A549 (cell line): ENCODE measurements at places on chromosomes 5 and 9. TPM values are rescaled to one million over a fixed set of nuclear protein-coding genes. Genes with fewer than 3 reads are reported as not detected.

FOXD4 gene
- polyA plus RNA-seq, result 0.45 to 0.50 TPM (median 0.49 TPM) in 3 replicates

DNA sequence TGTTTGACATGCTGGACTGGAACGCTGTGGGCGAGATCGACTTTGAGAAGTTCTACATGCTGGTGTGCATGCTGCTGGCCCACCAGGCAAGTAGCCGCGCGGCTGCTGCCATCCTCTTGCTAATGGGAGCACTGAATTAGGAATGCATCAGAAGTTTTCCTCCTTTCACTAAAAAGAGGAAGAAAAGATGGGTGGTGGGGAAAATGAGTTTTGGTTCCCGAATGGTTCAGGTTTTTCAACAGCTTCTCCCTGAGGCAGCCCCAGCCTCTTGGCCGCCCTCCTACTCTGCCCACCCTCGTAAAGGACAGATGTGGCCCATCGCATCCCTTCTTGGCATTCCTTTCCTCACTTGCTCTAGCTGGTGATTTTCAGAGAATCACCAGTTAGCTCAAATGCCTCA lies 5.5 kb downstream of the EFCAB9 start:
- DNase-seq, result no peak

GRCh38 chr5:6590581-6590980 lies 42.3 kb downstream of the NSUN2 start:
- no peak for DNase-seq

CDX1 gene
- polyA plus RNA-seq, result not detected in 3 replicates

- peak; percentile 28 for DNase-seq
These were observed 7.2 kb downstream of the GAPT start for GRCh38 chr5:58498340-58498942.

TAF1L gene
- 0.01 TPM in 1 of 3 replicates, not detected in the others for polyA plus RNA-seq

GRCh38 chr9:35575478-35575877 lies 29.6 kb upstream of the TESK1 start:
- DNase-seq, result no peak

LRRC14B gene
- polyA plus RNA-seq, result not detected in 3 replicates

- DNase-seq, result no peak
These were observed 377.6 kb downstream of the BRINP1 start for GRCh38 chr9:118991366-118992285.

CNTLN gene
- 8.1 to 8.5 TPM (median 8.2 TPM) in 3 replicates for polyA plus RNA-seq
